ENCODE measurements at places on chromosomes 4 and X.

DNA sequence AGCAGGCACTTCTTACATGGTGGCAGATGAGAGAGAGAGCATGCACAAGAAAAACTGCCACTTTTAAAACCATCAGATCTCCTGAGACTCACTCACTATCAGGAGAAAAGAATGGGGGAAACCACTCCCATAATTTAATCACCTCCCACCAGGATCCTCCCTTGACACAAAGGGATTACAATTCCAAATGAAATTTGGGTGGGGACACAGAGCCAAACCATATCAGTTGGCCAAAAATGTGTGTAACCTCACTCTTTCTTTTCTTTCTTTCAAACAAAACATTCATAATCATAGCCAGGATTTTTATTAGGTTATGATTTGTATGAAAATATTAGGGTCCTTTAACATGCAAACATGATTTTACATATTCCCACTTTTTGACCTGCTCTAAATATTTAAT, 222.1 kb downstream of the PCDH18 start:
- DNase-seq, result no peak

DNA sequence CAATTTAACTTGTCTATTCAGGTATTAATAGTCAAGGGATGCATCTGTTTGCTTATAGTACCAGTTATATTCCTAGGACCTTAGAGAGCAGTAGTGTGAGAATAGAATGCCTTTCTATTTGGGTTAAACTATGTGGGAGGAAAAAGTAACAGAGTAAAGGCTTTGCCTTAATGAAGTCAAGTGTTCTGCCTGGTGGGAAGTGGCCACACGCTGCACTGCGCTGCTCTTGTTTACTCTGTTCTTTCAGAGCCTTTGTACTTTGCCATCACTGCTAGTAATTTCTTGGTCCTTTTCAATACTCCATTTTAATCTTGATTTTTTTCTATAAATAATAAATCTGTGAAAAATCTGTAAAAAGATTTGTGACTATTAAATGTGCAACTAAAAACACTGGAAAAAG, 38.0 kb downstream of the YIPF6 start:
- no peak for DNase-seq

DNA sequence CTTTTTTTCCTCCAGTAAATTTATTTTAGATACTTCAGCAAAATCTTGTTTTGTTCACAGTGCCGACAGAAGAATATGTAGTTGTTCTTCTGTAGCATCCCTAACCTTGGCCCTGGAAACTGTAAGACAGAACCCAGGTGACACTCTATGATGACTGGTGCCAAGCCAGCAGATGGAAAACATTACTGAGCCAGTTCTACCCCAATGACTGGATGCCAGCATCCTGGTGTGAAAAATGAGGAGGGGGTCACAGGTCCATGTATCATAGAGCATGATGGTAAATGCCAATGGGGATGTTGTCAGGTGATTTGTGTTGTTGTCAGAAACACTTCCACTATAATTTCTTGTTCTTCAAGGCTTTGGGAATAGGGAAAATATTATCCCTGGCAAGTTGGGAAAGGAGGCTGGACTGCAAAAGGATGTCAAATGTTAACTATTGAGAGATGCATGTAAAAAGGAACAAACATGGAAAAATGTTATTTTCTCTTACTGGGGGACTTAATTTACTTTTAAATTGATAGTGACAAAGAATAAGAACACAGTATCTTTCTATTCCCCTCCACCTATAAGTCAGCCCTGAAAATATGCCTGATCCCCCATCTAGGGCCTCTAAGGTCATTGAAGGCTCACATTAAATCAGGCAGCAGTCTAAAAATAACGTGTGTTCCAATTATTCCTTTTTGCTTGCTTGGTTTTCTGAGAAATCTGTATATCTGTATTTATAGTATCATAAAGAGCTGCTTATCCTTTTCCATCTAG, 159.8 kb downstream of the RASL11B start:
- no peak for DNase-seq

GRCh38 chr4:6042293-6043063, 24.2 kb upstream of the C4orf50 start:
- DNase-seq, result no peak

- DNase-seq, result no peak
Observed at GRCh38 chr4:3302786-3303564, 10.2 kb downstream of the RGS12 start.

DNA sequence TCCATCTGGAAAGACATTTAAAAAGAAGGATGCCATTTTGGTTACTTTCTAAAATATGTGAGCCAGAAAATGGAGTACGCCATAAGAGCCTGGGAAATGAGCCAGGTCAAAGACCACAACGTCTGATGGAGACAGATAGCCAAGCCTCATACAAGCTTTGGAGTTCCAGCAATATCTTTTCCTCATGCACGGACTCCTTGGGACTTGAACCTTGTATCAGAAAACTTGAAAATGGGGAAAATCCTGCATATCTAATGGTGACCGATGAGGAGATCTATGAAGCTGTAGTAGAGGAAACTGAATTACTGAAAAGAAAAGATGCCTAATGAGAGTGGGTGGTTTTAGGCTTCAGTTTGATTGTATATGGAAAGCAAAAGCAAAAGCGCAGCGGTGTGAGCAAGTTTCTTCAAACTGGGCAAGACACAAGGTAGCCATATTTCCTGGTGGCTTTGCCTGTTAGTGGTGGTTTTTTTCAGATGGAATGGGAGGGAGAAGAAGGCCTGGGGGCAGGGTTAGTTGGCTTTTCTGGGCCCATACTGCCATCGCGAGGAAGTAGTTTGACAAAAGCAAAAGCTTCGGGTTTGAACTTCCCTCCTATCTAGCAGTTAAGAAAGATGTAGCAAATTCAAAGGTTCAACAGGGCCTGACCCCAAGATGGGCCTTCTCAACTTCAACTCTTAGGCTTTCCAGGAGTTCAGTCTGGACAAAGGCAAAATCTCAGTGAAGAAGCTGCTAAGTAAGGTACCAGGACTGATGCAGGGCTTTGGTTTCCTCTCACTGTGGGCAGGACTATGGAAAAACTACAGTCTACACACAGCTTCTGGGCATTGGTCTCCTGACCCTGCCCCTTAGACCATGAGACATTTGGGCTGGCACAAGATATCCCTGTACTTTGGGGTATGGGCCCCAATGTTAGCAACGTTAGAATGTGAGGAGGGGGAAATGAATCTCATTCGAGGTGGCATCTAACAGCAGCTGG, 210.0 kb upstream of the STK26 start:
- DNase-seq, result no peak

- no peak for DNase-seq
Observed at GRCh38 chr4:24935856-24936255, 23.0 kb upstream of the CCDC149 start.

All from NCI-H460 (cell line).